ENCODE measurements at places on chromosomes 7 and 10.

DNA sequence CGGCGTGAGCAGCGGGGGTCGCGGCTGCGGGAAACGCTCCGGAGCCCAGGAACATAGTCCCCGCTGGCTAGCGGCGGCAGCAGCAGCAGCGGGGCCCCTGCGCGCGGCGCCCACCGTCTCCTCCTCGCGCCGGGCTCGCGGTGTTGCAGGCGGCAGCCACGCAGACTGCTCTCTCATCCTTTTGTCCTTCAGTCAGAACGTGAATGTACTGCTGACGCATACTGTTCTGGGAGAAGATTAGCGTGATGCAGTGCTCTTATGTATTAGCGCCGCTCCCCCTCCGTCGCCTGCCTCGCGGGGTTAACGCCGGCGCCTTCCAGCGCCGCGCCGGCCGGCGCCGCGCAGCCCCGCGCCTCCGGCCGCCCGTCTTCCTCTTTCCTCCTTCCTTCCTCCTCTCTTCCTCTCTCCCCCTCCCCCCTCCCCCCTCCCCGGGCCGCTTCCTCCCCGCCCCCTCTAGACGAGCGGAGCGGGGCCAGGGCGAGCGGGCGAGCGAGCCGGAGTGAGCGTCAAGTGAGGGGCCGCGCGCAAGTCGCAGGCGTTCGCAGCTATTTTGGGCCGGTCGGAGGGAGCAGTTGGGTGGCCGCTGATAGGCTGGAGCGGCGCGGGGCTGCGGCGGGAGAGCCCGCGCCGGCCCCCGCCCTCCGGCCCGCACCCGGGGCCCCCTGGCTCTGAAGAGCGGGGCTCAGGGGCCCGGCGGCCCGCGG, 816 bp upstream of the LRRC4 start:
- DNase-seq = peak; percentile 48

DNA sequence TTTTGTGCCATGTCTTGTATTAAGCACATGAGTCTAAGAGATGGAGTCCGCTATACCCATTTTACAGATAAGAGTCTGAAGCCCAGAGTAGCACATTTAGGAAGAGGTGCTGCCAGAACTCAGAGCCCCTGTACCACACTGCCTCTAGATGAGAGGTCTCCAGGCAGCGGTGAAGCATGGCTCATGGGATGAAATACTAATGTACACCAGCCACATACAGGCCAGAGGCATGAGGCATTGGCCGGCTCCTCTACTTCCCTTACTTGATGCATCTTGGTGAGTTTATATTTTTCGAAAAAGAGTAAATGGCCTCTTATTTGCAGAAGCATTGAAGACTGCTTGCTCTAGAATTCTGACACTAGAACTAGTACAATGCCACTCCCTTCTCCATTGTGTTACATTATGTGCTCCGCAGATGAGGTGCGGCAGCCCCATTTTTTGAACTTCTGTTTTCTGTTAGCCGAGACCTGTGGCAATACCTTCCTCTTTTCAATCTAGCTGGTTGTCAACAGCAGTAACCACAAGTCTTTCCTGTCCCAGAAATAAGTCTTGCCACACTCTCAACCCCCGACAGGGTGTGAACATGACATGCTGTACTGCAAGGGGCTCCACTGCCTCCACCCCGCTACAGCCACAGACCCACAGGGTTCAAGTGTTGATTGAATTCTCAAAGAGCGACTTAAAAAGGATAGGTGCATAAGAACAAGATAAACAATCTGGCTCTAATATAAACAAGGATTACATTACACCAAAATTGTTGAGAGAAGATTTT, 145.3 kb downstream of the CELF2 start:
- no peak for DNase-seq

DNA sequence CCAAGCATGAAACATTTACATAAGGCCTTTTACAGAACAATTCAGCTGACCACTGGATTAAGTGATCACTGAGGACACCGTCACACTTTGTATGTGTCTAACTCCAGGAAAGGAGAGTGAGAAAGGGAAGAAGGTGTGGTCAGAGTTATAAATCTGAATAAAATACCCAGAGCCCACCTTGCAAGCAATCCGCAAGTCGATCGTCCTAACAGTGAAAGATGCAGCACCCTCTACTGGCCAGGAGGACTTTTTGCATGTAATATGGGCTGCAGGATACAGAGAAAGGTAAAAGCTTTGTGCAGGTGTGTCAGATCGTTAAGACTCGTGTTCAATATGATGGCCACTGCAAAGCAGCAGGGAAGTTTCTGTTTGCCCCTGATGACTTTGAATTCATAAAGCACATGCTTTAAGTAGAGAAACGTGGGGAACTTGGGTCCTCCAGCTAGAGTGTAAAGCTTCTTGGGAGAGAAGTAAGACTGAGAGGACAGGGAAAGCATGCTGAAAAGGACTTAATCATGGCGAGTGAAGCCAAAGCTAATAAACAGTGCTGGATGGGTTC, 68.5 kb upstream of the BMPER start:
- no peak for DNase-seq

- DNase-seq = no peak
Measured at GRCh38 chr10:16712883-16713282, 104.3 kb downstream of the RSU1 start.

DNA sequence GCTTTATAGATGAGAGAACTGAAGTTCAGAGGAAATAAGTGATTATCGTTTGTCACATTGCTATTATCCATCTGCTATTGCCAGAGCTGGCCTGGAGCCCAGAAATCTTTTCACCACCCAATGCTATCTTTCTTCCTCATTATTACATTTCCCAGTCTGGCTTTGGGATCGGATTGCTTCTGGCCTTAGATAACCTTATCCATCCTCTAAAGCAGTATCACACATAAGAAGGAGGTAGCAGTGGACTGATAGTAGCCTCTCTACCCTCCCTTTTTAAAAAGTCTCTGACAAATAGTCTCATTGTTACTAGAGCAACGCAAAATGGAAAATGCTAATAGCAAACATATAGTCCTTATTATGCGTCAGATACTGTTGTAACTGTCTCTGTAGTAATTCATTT, 1.3 kb upstream of the CLDN12 start:
- DNase-seq = no peak

DNA sequence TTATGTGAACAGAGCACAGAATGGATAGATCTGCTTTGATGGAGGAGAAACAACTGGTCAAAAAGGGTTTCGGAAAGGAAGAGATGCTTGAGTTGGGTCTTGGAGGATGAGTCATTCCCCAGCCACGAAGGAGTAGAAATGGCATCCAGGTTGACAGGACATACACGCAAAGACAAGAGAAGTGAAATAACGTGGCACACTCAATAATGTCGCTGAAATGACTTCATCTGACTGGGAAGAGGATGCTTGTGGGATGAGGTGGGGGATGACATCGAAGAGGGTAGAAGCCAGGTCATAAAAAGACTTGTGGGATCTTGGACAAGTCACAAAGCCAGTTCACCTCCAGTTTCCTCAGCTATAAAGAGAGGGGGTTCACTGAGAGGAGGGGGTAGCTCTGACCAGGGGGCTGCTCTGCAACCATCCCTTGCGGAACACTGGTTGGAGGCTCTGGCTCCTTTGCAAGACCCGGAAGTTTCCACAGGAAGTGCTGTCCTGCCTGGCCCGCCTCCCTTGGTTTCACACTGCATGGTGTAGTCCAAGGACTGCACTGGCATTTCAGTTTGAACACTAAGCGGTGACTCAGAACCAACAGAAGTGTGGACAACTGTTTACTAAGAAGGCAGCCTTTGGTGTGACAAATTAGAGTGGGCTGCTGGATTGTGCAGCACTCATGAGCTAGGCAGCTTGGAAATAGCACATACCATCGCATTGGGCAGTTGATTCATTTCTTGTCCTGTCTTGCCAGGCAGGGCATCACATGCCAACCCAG, 189.9 kb upstream of the ADO start:
- no peak for DNase-seq

DNA sequence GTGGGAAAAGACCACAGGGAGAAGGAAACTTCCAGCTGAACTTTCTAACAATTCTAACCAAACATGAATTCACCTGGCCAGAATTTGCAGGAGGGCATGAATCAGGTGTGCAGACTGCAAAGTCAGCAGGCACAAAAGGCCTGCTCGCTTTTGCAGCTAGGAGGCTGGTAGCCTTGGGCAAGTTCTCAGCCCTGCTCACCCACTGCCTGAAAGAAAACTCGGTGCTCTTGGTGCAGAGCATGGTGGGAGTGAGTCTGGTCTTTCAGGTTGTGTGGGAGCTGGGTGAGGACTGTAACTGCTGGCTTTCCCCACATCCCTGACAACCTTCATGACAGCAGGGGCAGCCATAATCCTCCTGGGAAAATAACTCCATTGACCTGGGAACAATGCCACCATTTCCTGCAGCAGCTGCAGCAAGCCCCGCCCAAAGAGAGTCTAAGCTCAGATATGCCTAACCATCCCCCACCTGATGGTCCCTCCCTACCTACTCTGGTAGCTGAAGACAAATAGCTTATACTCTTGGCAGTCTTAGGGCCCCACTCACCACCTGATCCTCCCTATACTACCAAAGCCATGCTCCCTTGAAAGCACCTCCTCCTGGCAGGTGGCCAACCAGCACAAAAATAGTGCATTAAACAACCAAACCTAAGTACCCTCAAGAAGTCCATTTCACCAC, 31.6 kb downstream of the ZNF117 start:
- no peak for DNase-seq

- DNase-seq = no peak
Measured at GRCh38 chr10:86410542-86411124, 44.0 kb upstream of the GRID1 start.

- no peak for DNase-seq
Measured at GRCh38 chr7:50661345-50662040, 96.3 kb upstream of the DDC start.
